ENCODE measurements at places on chromosomes 13 and 19.
A peak's percentile ranks its signal among the peaks of the same experiment; 100 is the strongest.

- DNase-seq: no peak
Observed at GRCh38 chr19:40157059-40157458, 34.2 kb upstream of the MAP3K10 start.

DNA sequence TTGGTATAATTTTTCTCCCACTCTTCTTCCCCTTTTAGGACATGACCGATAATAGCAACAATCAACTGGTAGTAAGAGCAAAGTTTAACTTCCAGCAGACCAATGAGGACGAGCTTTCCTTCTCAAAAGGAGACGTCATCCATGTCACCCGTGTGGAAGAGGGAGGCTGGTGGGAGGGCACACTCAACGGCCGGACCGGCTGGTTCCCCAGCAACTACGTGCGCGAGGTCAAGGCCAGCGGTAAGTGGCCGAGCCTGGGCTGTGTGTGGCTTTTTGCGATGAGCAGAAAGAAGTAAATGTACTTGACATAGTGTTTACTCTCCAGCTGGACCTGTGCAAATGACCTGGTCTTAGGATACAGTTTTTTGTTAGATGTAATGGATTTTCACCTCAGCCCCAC lies 102.5 kb downstream of the ARHGEF7 start:
- DNase-seq: no peak

GRCh38 chr13:96700657-96701056 lies 293.6 kb downstream of the OXGR1 start:
- DNase-seq: no peak

GRCh38 chr19:50728084-50728737 lies 5.0 kb downstream of the CLEC11A start:
- peak; percentile 50 for DNase-seq

GRCh38 chr13:53298396-53298795 lies 269.8 kb downstream of the OLFM4 start:
- no peak for DNase-seq

All from stimulated activated CD8-positive, alpha-beta memory T cell treated with anti-CD3 and anti-CD28 coated beads, Interleukin-4, amount 100 ng/mL, for 4 hours (primary cell).